ENCODE measurements at places on chromosomes 2 and 18.

GRCh38 chr2:31191931-31192330 lies 25.4 kb downstream of the CAPN14 start:
- DNase-seq, result no peak

GRCh38 chr18:43004421-43004820 lies 111.1 kb downstream of the RIT2 start:
- no peak for DNase-seq

GRCh38 chr2:78455586-78455985 lies 569.9 kb upstream of the REG3G start:
- no peak for DNase-seq

- no peak for DNase-seq
Observed at GRCh38 chr2:5976531-5977065, 284.4 kb downstream of the SOX11 start.

DNA sequence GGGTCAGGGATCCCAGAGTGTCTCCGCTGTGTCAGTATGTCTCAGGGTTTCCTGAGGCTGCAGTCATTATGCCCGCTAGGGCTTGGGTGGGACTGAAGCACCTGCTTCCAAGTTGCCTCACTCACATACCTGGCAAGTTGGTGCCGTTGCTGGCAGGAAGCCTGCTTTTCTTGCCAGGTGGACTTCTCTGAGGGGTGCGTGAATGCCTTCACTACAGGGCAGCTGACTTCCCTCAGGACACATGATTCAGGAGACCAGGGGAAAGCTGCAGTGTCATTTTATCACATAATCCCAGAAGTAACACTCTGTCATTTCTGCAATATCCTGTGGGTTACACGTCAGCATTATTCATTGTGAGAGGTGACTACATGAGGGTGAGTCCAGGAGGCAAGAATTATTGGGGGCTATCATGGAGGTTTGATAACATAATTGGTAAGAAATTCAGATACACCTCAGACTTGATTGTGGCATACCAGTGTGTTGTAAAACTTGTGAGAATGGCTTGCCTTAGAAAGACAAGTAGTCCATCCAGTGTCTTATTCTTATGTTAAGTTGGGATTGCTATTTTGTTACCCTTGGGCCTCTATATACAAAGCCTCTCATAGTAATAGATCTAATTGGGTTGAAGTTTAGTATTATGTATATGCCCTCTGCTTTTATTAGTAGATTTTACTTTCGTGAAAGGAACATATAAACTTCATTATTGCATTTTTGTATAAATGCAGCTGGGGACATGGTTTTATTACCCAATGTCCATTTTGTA lies 44.1 kb downstream of the NEDD4L start:
- DNase-seq, result no peak

- DNase-seq, result no peak
Observed at GRCh38 chr2:234535464-234535863, 38.6 kb upstream of the ARL4C start.

GRCh38 chr18:26103579-26103978 lies 13.2 kb upstream of the SS18 start:
- peak; percentile 34 for DNase-seq

GRCh38 chr2:118056165-118056534 lies 32.1 kb upstream of the INSIG2 start:
- DNase-seq, result no peak

GRCh38 chr2:20604951-20605381 lies 45.9 kb downstream of the HS1BP3 start:
- DNase-seq, result no peak

- DNase-seq, result peak; percentile 33
Observed at GRCh38 chr2:13193900-13194299, 477.2 kb downstream of the TRIB2 start.

DNA sequence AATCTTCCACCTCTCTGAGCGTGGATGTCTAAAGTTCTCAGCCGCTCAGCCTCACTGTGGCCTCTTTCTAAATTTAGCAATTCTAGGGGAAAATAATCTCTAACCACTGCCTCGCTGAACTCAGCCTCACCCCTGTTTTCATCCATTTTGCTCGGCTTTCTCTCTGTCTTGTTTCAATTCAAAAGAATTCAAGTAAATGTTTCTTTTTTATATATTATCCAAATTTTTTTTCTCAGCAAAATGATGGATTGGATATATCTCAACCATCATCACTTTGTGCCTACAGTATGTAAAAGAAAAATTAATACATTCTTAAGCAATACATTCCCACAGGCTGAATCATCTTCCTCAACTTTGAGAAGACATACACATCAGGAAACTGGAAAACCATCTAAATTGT lies 24.0 kb upstream of the GALNT5 start:
- no peak for DNase-seq

GRCh38 chr2:70918016-70918415 lies 17.7 kb upstream of the ATP6V1B1 start:
- DNase-seq, result no peak

GRCh38 chr2:241182531-241183133 lies 5.8 kb upstream of the ANO7 start:
- no peak for DNase-seq

DNA sequence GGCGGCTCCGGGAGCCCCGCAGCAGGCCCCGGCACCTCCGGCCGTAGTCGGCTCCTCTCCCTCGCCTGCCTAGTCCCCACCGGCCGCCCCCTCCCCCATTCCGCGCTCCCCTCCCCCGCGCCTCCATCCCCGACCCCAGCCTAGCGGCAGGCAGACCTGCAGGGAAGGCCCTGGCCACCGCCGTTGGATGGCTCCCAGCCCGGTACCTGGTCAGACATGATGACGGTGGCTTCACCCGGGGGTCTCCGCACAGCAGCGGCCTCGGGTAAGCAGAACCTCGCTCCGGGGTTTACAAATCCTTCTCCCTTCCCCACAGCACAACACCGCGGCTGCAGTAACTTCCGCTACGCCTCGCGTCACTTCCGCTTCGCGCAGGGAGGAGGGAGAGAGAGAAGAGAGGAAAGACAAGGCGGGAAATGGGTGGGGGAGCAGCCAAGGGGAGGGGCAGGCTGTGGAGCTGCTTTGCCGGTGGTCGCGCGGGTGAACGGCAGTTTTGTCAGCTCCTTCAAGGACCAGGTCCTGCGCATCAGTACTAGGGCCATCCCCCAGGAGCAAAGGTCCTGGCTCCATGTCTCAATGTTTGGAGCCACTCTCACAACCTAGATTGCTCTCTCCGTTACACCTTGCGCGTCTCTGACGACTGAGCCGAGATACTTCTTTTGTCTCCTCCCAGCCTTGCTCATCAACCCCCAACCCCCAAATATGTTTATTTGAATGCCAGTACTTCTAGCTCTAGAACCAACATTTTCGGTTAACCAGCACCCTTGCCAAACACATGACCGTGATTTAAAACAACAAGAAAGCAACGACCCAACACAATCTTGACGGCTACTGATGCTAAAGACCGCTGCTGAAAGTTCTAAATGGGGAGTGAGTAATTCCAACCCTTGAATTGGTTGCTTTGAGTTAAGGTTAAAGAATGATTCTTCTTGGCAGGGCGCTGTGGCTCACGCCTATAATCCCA lies at the start of gene SUMO1:
Gene SUMO1, minus strand, starts transcription at position 364 of the 964 bp plus-strand sequence. Its CDS starts 146 bp downstream, at position 218.
- DNase-seq, result peak; percentile 93

DNA sequence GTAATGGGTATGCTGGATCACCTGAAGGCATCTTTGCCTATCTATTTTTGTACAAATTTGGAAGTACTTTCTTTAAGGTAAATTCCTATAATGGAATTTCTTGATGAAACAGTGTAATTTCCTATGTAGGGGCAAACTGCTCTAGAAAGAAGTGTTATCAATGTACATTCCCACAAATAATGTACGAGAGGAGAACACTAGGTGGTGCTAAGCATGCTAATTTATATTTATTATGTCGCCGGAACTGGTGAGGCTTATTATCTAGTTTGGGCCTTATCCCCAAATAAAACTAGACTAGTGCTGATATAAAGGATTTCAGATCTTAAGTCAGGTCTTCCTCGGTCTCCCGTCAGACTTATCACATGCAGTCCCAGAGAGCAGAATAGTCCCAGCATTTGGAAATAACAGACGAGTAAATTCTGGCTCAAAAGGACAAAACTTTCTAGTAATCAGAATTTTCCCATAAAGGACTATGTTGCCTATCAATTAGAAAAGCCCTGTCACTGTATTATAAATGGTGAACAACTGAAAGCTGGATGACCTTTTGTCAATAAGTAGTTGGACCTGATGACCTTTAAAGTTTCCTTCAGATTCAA lies 86.9 kb upstream of the RBBP8 start:
- no peak for DNase-seq

DNA sequence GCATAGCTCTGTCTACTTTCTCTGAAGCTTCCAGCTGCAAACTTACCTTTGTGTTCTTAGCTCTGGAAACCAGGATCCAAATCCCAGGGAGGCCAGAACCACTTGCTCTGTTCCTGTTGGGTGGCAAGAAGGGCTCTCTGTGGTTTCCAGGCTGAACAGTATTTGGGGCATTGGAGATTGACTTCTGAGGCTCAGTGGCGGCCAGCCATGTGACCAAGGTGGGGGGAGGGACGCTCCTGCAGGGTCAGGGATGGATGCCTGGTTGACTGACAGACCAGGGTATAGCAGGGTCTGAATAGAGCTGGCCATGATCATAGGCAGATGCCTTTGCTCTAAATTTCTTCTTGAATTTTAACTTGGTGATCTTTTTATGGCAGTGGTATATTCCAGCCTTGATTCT lies 15.1 kb downstream of the SLC4A5 start:
- no peak for DNase-seq

GRCh38 chr18:13439461-13439860 lies 220.9 kb downstream of the LDLRAD4 start:
- DNase-seq, result no peak

DNA sequence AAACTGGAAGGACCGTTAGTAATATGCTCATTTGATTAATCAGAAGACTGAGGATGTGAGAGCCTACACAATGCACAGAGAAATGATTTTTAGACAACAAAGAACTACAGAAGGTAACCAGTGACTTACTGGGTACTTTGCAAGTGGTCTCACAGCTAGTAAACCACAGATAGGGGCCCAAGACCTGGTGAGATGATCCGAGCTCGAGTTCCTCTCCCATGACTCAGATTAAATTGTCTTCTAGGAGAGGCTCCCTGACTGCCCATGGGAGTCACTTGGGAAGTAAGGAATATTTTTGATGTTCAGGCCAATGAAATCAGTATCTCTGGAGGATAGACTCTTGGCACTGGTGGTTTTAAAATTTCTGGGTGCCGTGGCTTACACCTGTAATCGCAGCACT lies 220.2 kb downstream of the CLIP4 start:
- DNase-seq, result no peak

- no peak for DNase-seq
Observed at GRCh38 chr18:46899274-46899948, 17.9 kb downstream of the PIAS2 start.

DNA sequence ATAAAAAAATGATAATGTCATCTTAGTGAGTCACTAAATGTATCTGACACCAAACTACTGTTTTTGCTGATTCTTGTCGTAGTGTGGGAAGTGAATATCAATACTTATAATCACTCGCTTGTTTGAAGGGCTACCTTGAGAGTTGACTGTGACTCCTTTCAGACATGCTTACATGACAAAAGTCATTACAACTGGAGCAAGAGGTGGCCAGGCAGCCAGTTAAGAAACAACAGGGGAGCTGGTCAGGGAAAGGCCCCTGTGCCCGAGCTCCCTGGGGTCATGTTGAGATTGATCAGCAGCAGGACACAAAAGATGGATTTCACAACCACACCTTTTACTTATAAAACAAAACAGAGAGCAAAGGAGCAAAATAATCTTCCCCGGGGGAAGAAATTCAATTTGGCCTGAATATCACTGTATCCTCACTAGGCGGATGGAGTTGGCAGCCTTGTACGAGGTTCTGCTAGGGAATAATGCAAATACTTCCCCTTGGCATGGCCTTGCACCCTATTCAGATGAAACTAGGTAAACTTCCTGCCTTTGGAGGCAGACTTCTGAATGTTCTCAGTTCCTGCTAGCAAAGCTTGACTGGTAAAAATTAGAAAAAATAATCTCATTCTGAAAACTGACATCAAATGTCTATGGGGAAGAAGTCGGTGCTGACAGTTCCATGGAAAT lies 101.2 kb downstream of the DYNC1I2 start:
- DNase-seq, result no peak

DNA sequence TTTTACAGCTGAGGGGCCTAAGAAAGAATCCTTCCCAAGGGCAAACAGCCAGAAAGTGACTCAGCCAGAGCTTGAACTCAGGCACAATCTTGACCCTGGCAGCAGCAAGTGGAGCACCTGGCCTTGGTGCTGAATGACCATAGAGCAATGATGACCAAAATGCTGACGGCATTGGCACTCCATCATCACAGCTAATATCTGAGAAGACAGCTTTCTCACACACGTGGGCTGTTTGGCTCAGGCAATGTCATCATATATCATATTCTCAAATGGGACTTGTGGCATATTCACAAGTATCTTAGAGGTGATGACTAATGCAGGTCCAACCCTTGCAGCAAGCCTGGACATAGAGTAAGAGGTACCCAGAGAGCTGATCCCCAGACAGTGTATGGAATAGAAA lies 443.9 kb upstream of the MYT1L start:
- no peak for DNase-seq

- DNase-seq, result no peak
Observed at GRCh38 chr18:6373187-6373586, 41.5 kb downstream of the L3MBTL4 start.

GRCh38 chr2:34848132-34848531 lies 1249.0 kb upstream of the FAM98A start:
- no peak for DNase-seq

DNA sequence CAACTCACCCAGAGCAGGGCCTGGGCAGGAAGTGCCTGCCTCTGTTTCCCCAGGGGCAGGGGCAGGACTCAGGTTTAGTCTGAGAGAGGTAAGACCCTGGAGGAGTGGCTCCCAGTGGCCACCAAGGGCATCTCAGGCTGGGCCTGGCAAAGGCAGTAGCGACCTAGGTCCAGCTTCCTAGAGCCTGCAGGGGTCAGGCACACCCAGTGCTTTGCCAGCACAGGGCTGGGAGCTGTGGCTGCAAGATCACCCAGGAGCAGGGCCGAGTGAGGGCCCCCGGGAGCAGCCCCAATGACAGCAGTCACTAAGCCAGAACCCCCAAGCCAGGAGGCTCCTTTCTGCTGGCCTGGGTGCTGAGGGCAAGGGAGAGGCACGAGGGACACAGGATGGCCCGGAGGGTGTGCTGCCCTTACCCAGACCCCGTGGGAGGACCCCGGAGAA lies 8.8 kb upstream of the DUSP2 start:
- no peak for DNase-seq

- DNase-seq, result peak; percentile 3
Observed at GRCh38 chr18:45755934-45756333, 32.0 kb downstream of the SLC14A1 start.

- peak; percentile 78 for DNase-seq
Observed at GRCh38 chr2:230868947-230869913, 4.5 kb downstream of the ITM2C start.

GRCh38 chr2:137231628-137232027 lies 466.3 kb downstream of the THSD7B start:
- no peak for DNase-seq

- DNase-seq, result no peak
Observed at GRCh38 chr2:132760971-132761370, 91.0 kb upstream of the LYPD1 start.

- DNase-seq, result no peak
Observed at GRCh38 chr2:180646756-180647155, 333.6 kb upstream of the UBE2E3 start.

GRCh38 chr2:102253140-102253752 lies 58.1 kb upstream of the IL1RL1 start:
- DNase-seq, result no peak

Data from BE2C (cell line).